ENCODE measurements at places on chromosomes 3 and 15.
A peak's percentile ranks its signal among the peaks of the same experiment; 100 is the strongest.

DNA sequence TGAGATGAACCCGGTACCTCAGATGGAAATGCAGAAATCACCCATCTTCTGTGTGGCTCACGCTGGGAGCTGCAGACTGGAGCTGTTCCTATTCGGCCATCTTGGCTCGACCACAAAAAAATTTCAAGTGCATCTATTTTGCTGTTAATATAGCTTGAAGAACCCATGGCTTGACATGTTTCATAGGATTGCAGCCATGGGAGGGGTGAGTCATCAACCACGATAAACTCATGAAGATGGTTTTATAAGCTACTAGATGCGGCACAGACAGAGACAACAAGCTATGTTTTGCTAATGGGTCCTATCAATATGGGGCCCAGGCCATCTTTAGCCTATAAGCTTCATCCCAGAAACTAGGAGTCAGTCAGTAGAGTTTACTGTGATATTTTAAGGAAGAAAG lies 100.4 kb upstream of the PHLDB2 start:
- no peak for DNase-seq

DNA sequence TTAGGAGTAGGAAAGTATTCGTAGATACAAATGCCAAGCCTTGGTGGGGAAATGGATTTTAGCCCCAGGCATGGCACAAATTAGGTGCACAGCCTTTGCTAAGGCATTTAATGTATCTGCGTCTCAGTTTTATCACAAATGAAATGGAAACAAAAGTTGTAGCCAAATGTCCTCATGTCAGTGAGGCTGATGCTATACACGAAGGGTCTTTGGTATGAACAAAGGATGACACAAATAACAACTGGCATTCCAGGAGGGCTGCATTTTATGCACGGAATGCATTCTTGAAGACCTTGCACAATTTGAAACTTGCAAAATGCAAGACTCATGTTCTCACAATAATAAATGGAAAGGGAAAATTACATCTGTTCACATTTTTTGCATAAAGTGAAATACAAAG lies 181.9 kb downstream of the SV2B start:
- DNase-seq = no peak

DNA sequence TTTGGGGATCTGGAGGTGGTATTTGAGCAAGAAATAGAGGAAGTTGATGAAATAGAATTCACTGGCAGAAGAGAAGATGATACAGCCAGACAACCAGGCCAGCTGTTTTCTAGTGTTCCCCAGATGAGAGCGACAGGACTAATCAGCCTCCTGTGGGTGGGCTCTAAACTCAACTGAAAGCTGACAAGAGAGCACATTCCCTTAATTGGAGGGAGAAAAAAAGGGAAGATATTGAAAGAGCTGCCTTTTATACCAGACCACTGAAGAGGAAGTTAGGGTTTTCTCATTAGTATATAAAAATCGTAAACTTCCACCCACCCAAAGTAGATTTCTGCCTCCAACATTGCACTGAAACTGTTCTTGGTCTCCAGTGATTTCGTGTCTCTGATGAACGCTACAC lies 6.5 kb upstream of the TM4SF19 start:
- DNase-seq = no peak

GRCh38 chr3:62597491-62597890 lies 224.1 kb upstream of the FEZF2 start:
- DNase-seq = no peak

- DNase-seq = no peak
Measured at GRCh38 chr3:47761046-47761445, 20.6 kb downstream of the SMARCC1 start.

DNA sequence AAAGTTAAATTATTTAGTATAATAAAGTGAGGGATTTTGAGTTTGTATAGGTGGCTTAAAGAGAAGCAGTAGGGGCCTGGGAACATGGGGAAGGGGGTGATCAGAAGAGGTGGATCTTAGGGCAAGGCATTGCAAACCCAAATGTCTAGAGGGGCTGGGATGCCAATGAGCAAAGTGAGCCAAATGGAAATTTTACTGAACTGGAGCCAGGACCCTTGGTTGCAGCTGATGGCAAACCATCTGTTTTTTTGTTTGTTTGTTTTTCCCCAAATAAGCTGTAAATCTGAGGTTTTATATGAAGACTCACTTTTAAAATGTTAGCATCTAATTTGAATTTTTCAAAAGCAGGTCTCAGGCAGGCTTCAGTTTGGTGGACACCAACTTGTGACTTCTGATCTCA lies 14.8 kb upstream of the PARP14 start:
- no peak for DNase-seq

- DNase-seq = no peak
Measured at GRCh38 chr3:23798876-23799275, 6.9 kb upstream of the UBE2E1 start.

DNA sequence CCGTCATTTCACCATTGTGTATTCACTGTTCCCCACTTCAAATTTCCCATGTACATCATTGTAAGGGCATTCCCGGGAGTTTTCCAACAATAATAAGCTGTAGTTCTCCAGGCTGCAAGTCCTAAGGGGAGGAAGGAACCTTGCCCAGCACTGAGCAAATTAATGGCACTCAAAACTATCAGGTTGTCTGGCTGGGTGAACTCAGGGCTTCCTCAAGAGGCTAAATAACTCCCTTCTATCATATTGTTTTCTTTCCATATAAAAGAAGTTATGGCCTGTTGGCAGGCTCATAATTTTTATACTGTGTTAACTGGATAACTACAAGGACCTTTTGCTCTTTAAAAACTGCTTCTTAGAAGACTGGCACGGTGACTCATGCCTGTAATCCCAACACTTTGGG lies 71.4 kb downstream of the SEMA6D start:
- DNase-seq = no peak

DNA sequence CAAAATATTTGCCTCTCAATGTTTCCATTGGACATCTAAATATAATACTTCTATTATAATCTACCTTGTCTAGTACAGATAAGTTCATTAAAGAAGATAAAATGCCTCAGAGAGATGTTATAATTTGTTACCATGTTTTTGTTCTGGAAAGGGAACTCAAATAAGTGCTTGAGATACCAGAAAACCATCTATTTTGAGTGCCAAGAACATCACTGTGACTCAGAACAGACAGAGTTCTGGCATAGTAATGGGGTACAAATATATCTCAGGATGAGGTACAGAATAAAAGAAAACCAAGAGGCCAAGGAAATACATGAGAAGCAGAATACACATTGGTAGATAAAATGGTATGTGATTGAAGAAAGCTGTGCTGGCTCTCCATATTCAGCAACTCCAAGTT lies 58.9 kb downstream of the IMPG2 start:
- no peak for DNase-seq

DNA sequence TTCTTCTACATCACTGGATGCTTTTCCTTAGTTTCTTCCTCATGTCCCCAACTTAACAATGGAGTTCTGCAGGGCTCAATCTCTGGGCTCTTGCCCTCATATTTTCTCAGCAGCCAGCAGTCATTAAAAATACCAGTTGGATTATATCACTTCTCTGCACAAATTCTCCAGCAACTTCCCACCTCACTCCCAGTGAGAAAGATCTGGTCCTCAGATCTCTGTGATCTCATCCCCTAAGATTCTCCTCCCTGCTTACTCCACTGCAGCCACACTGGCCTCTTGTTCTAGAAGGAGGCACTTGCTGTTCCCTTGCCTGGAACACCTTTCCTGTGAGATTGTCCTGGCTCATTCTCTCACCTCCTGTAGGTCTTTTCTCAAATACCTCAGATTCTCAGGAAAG lies 6.1 kb downstream of the ERICH6 start:
- no peak for DNase-seq

GRCh38 chr15:40040770-40041169 lies 1.8 kb upstream of the SRP14 start:
- DNase-seq = no peak

DNA sequence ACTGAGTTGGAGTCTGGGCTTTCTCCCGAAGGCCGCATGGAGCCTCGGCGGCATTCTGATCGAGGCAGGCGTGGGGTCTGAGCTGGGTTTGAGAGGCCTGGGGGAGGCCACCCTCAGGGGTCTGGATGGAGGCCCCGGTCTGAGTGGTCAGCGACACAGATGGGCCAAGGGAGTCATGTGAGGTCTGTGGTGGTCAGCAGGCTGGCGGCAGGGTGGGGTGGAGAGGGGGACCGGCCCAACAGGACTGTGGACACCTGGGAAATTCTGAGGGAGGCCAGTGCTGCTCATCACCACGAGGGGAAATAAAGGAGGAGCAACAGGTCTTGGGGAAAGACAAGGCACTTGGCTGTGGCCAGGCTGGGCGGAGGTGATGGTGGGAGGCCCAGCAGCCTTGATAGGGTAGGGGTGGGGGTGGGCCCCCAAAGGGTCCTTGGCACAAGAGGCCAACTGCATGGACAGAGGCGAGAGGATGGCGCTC lies 16.2 kb downstream of the CTSH start:
- DNase-seq = peak; percentile 18

DNA sequence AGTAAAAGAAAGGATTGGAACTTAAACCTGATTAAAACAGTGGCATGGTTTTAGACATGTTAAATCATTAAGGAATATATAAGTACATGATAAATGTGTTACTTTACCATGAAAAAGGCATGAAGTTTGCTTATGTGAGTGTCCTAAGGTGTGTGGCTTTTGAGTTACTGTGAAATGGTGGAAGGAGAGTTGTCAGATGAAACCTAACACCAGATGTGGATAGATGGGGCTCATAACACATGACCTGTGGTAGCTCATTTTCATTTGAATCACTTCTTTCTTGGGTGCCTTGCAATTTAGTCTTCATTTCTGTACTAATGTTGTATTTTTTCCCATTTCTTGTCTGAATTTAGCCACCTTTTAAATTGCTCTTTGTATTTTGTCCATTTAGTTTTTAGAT lies 13.0 kb downstream of the MEF2A start:
- no peak for DNase-seq

DNA sequence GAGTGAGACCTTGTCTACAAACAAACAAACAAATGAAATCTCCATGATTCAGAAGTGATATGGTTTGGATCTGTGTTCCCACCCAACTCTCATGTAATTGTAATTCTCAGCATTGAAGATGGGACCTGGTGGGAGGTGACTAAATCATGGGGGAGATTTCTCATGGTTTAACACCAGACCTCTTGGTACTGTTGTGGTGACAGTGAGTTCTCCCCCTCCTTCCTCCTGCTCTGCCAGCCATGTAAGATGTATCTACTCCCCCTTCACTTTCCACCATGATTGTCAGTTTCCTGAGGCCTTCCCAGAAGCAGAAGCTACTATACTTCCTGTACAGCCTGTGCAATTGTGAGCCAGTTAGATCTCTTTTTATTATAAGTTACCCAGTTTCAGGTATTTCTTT lies 438.4 kb upstream of the THBS1 start:
- DNase-seq = no peak

DNA sequence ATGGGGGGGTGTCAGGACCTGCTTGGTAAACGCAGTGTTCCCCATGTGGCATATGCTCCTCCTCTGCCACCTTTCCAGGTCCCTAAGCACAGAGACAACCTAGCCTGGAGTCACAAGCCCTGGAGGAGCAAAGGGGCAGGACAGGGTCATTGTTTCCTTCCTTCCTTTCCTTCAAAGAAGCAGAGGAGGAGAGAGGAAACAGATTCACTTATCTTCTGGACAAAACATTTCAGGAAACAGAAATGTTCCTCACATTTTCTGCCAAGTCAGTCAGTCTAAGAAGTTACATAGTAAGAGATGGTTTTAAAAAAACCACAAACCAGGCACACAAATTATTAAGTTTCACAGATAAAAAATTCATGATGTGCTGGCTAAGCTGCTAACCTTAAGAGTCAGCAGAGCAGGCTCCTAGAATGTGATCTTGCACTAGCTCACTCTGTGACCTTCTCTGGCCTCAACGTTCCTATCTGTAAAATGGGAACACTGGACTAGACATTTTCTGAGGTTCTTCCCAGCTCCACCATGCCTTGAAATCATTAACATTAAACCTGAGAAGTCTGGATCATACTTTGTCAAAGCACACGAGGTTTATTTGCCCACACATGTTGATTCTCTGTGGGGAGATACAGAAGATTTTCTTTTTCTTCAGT lies 47.9 kb downstream of the ATP13A5 start:
- DNase-seq = no peak

DNA sequence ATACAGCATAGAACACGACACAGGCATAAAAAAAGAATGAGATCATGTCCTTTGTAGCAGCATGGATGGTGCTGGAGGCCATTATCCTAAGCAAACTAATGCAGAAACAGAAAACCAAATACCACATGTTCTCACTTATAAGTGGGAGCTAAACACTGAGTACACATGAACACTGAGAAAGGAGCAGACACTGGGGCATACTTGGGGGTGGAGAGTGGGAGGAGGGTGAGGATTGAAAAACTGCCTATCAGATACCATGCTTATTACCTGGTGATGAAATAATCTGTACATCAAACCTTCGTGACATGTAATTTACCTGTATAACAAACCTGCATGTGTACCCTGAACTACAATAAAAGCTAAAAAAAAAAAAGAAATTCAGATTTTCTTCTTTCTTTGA lies 100.4 kb downstream of the PPM1L start:
- DNase-seq = no peak

GRCh38 chr3:182808041-182808770 lies 14.9 kb downstream of the ATP11B start:
- no peak for DNase-seq

DNA sequence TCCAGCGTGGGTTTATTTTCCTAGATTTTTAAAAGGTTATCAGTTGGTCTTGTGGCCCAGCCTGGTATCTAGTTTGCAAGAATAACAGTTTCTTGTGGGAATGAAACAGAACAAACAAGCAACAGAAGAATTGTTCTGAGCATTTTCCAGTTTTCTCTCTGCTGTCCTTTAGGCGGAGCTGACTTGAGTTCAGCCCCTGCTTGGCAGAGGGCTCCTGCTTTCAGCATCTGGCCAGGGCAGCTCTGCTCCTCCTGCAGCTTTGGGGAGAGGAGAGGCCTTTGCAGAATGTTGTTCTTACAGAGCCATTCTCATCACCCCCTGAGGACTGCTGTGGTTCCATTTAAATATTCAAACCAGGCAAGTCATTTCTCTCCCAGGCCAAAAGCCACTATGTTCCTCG lies 117.7 kb downstream of the ALDH1A2 start:
- no peak for DNase-seq

GRCh38 chr15:68526269-68526668 lies 52.5 kb upstream of the CORO2B start:
- DNase-seq = no peak

- no peak for DNase-seq
Measured at GRCh38 chr3:149765762-149766334, 13.6 kb upstream of the COMMD2 start.
